ENCODE measurements at places on chromosomes 6 and 20. TPM values are rescaled to one million over a fixed set of nuclear protein-coding genes. Genes with fewer than 3 reads are reported as not detected.

CPNE1 gene
- polyA plus RNA-seq = 321 TPM

MYCT1 gene
- polyA plus RNA-seq = not detected

ADGRG6 gene
- polyA plus RNA-seq = 0.03 TPM

GRCh38 chr20:7714549-7714948 lies 225.7 kb downstream of the HAO1 start:
- H3K4me1 ChIP-seq = no peaks in the 10 kb centered on the region
- no peak for DNase-seq
- no peak overlapping the region for H3K27ac ChIP-seq
- no peak overlapping the region for H3K4me3 ChIP-seq

DNA sequence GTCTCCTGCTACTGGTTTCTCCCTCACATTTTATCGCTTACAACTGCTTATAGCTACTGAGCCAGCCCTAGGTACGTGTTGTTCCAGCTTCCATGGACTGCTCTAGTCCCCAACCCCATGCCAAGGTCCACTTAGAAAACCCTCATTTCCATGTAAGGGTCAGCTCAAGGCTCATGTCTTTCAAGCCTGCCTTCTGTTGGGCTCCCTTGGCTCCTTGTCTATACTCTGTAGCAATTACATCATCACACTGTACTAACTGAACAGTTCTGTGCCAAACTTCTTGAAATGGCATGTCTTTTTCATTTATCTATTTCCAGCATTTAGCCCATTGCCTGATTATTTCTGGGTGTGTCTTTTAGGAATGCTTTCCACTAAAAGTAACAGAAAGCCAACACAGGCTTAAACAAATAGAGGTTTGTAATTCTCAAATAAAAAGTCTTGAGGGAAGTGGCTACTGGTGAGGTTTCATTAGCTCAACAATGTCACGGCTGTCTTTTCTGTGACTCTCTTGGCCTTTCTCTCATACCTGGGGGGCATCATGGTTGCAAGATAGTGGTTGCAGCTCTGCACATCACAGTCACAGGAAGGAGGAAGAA lies 317.6 kb downstream of the TPBG start:
- no peaks in the 10 kb centered on the region for H3K4me1 ChIP-seq
- no peak for DNase-seq
- no peaks in the 10 kb centered on the region for H3K36me3 ChIP-seq

DNA sequence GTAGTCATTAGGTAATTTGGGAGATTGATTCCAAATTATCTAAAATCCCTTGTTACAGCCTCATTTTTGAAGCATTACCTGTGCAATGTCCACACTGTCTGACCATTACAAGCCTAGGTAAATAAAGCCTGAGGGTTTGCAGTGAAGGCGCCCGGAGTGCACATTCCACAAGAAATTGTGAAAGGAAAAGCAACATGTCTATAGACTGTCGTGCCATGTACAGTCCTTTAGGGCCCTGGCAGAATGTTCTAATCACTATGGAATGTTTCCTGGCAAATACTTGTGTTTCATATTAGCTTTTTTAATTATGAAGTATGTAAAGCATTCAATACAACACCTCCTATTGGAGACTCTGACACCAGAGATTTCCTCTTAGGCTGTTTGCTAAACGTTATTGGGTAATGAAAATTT lies 28.9 kb downstream of the PREP start:
- no peak for DNase-seq
- no peak overlapping the region for H3K27ac ChIP-seq
- no peaks in the 10 kb centered on the region for H3K27me3 ChIP-seq
- H3K4me3 ChIP-seq = no peak overlapping the region

DNA sequence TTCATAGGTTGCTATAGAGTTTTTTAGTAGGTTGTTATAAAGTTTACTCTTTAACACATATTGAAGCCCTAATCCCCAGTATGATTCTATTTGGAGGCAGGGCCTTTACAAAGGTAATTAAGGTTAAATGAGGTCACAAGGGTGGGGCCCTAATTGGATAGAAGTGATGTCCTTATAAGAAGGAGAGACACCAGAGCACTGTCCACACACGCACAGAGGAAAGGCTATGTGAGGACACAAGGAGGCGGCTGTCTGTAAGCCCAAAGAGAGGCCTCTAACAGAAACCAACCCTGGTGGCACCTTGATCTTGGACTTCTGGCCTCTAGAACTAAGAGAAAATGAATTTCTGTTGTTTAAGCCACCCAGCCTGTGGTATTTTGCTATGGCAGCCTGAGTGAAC lies 98.5 kb downstream of the GJA10 start:
- H3K27me3 ChIP-seq = no peaks in the 10 kb centered on the region
- no peak overlapping the region for H3K4me3 ChIP-seq
- peak overlapping the region; percentile 26 for H3K27ac ChIP-seq

DNA sequence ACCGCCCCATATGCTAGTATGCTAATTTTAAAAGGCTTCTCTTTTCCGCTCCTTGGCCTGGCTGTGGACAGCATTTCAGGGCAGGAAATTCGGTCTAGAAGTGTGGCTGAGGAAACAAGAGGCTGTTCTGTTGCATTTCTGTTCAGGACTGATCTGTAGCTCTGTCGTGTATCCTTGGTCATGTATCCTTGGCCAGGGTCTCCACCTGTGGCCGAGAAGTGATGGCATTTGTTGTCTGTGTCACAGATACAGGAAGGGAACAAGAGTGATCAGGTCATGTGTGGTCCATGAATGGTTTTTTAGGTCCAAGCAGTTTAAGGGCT lies 300.5 kb upstream of the SUPT3H start:
- peak overlapping the region; percentile 54 for H3K27ac ChIP-seq
- peaks cover 61% of the 10 kb centered on the region for H3K4me1 ChIP-seq

GRCh38 chr6:110939429-110940200 lies 18.9 kb upstream of the GTF3C6 start:
- H3K4me3 ChIP-seq = no peak overlapping the region
- no peak for DNase-seq
- H3K27ac ChIP-seq = no peak overlapping the region
- H3K27me3 ChIP-seq = no peaks in the 10 kb centered on the region
- H3K36me3 ChIP-seq = no peaks in the 10 kb centered on the region

GRCh38 chr6:137637121-137637520 lies 142.9 kb upstream of the OLIG3 start:
- H3K27me3 ChIP-seq = no peaks in the 10 kb centered on the region
- H3K27ac ChIP-seq = no peak overlapping the region
- no peak for DNase-seq
- peaks cover 8% of the 10 kb centered on the region for H3K4me1 ChIP-seq
- H3K36me3 ChIP-seq = no peaks in the 10 kb centered on the region
- H3K4me3 ChIP-seq = no peak overlapping the region

DNA sequence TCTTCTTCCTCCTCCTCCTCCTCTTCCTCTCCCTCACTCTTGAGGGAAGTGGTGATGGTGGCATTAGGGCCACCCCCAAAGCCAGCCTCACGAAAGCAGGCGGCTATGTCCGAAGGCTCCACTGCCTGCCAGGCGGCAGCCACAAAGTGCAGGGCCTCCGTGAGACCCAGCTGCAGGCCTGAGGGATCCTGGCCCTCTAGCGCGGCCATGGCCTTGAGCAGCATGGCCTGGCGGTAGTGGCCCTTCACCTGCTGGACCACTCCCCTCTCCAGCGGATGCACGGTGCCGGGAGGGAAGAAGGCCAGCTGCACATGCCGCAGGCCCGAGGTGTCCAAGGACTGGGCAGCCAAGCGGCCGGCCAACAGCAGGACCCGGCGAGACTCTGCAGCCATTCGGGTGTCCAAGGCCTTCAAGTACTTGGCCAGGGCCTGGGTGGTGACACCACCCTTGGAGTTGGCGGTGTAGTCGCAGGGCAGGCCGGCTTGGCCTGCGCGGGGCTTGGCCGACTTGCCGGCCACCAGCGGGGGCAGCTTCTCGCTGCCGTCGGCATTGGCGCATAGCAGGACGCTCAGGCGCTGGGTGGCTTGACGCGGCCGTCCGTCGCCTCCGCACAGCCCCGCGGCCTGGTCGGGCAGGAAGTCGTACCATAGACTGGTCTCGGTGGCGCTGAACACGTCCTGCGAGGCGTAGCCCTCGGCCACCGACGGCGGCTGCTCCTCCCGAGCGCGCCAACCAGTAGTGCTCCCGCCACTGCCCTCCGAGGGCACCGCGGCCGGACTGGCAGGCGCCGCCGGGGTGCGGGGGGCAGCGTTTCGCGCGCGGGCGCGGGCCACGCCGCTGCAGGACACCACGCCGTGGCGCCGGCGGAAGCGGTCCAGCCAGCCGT lies 1.1 kb downstream of the CENPB start:
- no peaks in the 10 kb centered on the region for H3K27me3 ChIP-seq
- H3K36me3 ChIP-seq = peaks cover 2% of the 10 kb centered on the region
- peak overlapping the region; percentile 53 for H3K4me3 ChIP-seq
- H3K4me1 ChIP-seq = peaks cover 15% of the 10 kb centered on the region
- H3K27ac ChIP-seq = no peak overlapping the region

GRCh38 chr6:135546680-135547418 lies 49.3 kb upstream of the AHI1 start:
- no peaks in the 10 kb centered on the region for H3K27me3 ChIP-seq
- no peaks in the 10 kb centered on the region for H3K36me3 ChIP-seq
- no peaks in the 10 kb centered on the region for H3K4me1 ChIP-seq
- H3K27ac ChIP-seq = no peak overlapping the region
